Foreskin keratinocyte (primary cell): ENCODE measurements at places on chromosomes 4 and X. TPM values are rescaled to one million over a fixed set of nuclear protein-coding genes. Genes with fewer than 3 reads are reported as not detected.

- DNase-seq, result no peak
These were observed 108.4 kb upstream of the DIPK2B start for GRCh38 chrX:45309096-45309495.

DNA sequence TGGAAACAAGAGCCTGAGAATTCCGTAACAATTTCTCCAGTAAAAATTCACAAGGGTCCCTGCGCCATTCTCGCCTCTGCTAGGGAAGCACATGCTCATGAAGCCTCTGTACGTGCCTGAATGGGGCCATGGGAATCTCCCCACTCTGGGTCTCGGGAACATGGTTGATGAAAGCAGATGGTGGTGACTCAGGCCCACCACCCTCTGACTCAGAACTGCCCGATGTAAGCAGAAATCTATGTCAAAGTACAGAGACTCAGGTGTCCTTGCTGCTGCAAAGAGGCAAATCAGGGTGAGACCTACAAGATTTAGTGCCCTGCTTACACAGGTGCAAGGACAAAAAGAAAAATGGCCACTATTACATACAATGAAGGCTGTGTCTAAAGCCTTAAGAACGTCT lies 65.0 kb downstream of the SCD5 start:
- peak; percentile 92 for DNase-seq

GRCh38 chrX:46294234-46294633 lies 251.0 kb downstream of the ZNF674 start:
- no peak for DNase-seq

The SLITRK2 gene
- not detected in 2 replicates for total RNA-seq

DNA sequence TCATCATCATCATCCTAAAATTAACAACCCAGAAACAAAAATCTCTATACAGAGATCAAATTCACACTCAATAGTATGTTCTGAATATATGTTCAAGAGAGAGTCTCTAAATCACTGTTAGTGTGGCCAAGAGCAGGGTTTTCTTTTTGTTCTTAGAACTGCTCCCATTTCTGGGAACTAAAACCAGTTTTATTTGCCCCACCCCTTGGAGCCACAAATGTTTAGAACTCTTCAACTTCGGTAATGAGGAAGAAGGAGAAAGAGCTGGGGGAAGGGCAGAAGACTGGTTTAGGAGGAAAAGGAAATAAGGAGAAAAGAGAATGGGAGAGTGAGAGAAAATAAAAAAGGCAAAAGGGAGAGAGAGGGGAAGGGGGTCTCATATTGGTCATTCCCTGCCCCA lies 32.3 kb downstream of the CYBB start:
- no peak for DNase-seq

- peak; percentile 46 for DNase-seq
These were observed at the start of gene DACH2 for GRCh38 chrX:86148024-86148511. TSS of gene DACH2 (plus strand) at chrX:86148451.

GRCh38 chr4:165464813-165465381 lies 86.1 kb downstream of the CPE start:
- DNase-seq, result no peak
